ENCODE measurements at places on chromosomes 7 and 10. TPM values are rescaled to one million over a fixed set of nuclear protein-coding genes. Genes with fewer than 3 reads are reported as not detected.
A peak's percentile ranks its signal among the peaks of the same experiment; 100 is the strongest.

Gene NRAP
- total RNA-seq, result not detected

GRCh38 chr7:104207348-104207730, 474 bp downstream of the ORC5 start:
- peak; percentile 30 for DNase-seq

DNA sequence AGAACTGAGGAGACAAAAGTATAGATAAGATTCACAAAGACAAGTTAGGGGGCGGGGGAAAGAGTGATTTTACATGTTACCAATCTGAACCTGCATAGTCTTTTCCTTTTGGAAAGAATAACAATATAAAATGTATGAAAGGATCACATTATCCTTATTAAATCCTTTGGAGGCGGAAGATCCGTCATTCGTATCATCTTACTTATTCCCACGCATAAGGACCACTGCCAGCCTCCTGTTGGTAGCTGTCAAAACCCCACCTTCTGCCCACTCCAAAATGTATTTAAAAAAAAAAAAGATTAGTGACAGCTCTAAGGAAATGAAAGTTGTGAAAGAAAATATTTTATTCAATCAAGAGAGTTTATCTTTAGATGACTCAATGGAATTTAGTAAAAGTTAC, 821.0 kb upstream of the CELF2 start:
- no peak for DNase-seq

DNA sequence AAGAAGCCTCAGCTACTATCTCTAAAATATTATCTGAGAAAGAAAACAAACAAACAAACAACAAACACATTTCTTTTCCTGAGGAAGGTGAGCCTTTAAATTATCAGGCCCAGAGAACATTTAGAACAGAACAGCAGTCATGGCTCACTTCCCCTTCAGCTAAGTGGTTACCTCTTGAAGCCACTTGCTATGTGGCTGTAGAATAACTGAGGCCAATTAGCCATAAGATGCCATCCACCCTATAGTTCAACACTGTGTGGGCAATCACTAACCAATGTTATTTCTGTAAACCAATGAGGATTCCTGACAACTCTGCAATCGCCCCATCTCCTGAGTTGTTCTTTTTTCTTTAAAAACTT, 3.7 kb upstream of the UPP1 start:
- DNase-seq, result no peak

DNA sequence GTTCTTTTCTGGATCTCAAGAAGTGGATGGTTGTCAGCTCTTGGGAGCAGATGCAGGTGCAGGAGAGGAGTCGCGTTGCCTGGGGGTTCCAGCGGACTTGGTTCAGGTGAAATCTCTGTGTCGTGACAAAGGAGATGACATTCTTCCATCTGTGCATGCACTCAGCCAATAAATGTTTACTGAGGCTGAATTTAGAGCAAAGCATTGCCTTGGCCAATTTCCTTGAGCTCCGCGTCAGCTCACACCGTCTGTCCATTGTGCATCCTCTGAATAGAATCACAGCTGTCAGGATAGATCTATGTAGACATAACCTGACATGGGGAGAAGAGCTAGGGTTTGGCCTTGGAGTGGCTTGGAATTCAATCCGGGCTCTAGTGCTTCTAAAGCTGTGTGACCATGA, 343.7 kb downstream of the GLRX3 start:
- peak; percentile 75 for DNase-seq

DNA sequence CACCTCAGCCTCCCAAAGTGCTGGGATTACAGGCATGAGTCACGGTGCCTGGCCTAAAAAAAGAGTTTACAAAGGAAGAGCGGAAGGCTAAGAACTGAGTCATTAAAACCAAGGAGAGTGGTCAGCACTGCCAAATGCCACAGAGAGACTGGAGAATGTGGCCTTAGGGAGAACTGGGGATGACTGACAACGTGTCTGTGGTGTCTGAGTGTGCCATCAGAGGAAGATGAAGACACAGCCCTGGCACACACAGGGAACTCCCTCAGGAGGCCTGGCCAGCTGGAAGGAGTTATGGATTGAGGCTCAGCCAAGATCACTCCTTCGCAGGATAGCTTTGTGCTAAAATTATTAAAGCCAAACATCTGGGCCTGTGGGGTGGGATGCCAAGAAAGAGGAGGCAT, 3.9 kb upstream of the INA start:
- no peak for DNase-seq

DNA sequence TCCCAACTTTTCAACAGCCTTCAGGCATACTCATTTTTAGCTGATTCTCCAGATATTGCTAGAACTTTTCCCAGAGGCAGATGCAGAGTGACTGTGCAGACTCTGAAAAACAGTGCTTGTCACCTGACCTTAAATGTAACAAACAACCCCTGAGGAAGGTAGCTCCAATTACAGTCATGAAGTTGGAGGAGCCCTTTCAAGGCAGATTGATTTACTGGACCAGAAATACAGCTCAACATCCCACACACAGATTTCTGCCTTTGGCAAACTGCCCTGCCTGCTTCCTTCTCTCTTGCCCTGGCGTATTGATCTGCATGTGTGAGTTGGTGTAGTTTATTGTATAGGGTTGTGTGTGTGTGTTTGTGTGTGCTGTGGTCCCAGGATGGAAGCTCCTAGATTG, 38.5 kb downstream of the PYROXD2 start:
- no peak for DNase-seq

All from G401 (cell line).